Hematopoietic multipotent progenitor cell treated with erythropoietin and hydrocortisone succinate and interleukin-3 and kit ligand, for 15 days (in vitro differentiated cells): ENCODE measurements at places on chromosomes 12 and 14.

DNA sequence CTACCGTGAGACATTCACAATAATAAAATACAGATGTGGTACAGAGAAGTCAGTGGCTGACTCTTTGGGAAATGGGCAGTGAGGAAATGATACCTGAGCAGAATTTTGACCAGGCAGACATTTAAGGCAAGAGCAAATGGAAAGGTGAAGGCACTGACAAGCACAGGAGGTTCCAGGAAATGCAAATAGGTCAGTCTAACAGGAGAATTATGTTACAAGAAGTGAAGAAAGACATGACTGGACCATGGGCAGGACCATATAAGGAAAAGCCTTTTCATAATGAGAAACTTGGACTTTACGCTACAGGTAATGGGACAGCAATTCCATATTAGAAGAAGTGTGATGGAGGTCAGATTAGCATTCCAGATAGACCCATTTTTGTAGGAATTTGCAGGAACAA lies 338.9 kb downstream of the PDZRN4 start:
- DNase-seq = no peak

- no peak for DNase-seq
Observed at GRCh38 chr14:32896979-32897697, 41.5 kb upstream of the NPAS3 start.

- DNase-seq = no peak
Observed at GRCh38 chr12:66740732-66741131, 61.9 kb upstream of the GRIP1 start.

- DNase-seq = no peak
Observed at GRCh38 chr12:42546709-42547108, 42.8 kb downstream of the PRICKLE1 start.

- no peak for DNase-seq
Observed at GRCh38 chr12:6569312-6569711, 1.2 kb upstream of the NOP2 start.

DNA sequence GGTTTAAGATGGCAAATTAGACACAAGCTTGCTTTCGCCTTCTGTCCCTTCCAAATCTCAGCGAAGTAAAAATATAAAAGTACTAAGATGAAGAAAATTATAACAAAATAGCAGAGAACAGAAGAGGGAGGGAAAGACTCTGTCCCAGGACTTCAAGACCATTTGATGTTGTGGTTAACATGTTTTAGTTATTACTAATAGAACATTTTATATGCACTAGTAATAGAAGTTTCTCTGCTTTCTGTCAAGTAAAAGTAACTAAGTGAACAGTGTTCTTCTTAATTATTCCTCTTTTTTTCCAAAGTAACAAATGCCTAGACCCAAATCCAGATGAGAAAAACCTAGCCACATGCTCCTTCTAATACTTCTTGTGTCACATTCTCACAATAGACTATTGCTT lies 85.1 kb upstream of the DAAM1 start:
- DNase-seq = no peak

GRCh38 chr14:25121337-25122129 lies 71.6 kb upstream of the STXBP6 start:
- DNase-seq = no peak

DNA sequence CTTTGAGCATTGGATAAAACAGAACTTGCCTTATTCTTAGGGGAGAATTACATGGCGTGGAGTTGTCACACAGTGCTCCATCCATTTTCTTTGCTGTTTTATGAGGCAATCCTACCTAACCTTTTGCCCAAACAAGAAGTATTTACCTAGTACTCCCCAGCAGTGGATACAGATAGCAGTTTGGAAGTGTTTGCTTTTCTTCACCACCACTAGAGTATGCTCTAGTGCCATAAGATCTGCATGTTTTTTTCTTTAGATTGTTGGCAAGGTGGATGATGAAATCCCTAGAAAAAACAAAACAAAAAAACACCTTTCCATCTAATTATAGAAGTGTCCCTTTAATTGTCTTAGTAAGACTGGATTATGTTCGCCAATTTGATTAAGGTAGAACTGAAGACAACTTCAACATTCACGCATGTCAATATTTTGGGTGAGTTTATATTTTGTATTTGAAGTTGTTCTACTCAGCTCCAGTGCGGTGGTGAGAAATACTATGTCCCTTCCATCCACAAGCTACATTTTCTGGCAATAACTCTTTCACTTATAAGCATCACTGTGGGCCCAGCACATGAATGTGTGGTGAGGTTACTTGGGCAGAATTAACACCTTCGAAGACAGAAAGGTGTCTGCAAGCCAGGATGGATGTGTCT lies 23.6 kb upstream of the TMEM260 start:
- DNase-seq = no peak

- no peak for DNase-seq
Observed at GRCh38 chr14:53569446-53569845, 387.2 kb downstream of the BMP4 start.

- no peak for DNase-seq
Observed at GRCh38 chr14:53942970-53943750, 13.5 kb downstream of the BMP4 start.

DNA sequence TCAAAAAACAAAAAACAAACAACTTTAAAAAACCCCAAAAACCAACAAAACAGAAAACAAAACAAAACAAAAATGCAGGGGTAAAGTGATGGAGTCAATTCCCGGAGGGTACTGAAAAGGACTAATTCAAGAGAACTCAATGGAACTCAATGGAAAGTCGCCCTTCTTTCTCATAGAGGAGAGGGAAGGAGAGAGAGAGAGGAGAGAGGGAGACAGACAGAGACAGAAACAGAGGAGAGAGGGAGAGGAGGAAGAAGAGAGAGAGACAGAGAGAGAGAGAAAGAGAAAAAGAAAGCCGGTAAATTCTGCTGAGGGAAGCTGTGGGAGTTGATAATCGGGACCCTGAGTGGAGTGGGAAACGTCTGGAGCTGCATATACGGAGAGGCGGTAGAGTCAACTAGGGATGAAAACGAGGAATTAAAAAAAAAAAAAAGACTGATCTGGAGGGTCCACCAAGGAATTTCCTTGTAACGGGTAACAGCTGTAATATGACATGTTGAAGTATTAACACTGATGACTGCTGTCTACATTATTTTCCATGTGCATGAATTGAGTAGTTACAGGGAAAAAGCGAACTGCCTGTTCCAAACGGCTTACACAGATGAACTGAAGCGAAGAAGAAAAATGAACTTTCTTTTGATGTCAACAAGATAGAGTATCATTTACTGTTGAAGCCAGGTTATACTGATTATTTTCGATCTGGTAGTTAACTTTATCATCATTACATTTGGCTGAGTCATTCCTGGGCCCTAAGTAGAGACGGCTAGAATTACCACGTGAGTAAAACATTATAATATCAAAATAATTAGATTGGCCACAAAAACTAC lies 934 bp upstream of the ZC2HC1C start:
- no peak for DNase-seq

DNA sequence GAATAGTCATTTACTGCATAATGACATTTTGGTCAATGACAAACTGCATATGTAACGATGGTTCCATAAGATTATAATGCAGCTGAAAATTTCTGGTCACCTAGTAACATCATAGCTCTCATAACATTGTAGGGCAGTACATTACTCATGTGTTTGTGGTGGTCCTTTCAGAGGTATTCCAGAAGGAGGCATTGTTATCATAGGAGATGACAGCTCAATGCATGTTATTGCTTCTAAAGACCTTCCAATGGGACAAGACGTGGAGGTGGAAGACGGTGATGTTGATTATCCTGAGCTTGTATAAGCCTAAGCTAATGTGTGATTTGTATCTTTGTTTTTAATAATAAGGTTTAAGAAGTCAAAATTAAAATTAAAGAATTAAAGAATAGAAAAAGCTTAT lies 43.8 kb upstream of the TSPAN11 start:
- DNase-seq = no peak

GRCh38 chr14:52298795-52299194 lies 15.3 kb upstream of the PTGER2 start:
- no peak for DNase-seq
